ENCODE measurements at places on chromosomes 12 and 14.

GRCh38 chr14:95964901-95965300 is 74.3 kb upstream of the C14orf132 start:
- DNase-seq, result no peak

DNA sequence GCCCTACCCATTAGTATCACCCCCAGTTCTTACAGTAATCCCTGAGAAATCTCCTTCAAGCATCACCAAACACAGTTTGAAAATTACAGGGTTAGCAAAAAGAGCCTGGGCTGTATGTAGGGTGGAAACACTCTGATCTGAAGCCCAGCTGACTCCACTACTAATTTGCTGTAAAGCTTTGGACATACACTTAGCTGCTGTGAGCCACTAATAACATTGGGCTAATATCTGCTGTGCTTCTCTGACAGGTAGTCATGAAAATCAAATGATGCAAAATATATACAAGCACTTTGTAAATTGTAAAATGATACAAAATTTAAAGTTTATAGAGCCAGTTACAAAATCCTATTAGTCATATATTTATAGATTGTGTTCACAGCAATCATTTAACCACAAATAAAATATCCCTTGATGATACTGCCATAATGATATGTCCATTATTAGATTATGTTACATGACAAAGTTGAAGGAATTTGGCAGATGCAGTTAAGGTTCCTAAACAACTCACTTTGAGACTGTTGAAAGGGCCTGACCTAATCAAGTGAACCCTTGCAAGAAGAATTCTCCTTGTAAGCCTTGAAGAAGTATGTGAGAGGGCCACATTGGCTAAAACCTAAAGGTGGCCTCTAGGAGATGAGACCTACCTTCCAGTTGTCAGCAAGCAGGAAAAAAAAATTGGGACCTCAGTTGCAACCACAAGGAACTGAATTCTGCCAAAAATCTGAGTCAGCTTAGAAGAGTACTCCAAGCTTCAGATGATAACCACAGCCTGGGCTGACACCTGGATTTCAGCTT is 19.0 kb downstream of the TWF1 start:
- DNase-seq, result no peak

- DNase-seq, result peak; percentile 22
Measured at GRCh38 chr12:62910549-62911169, 24.3 kb downstream of the PPM1H start.

DNA sequence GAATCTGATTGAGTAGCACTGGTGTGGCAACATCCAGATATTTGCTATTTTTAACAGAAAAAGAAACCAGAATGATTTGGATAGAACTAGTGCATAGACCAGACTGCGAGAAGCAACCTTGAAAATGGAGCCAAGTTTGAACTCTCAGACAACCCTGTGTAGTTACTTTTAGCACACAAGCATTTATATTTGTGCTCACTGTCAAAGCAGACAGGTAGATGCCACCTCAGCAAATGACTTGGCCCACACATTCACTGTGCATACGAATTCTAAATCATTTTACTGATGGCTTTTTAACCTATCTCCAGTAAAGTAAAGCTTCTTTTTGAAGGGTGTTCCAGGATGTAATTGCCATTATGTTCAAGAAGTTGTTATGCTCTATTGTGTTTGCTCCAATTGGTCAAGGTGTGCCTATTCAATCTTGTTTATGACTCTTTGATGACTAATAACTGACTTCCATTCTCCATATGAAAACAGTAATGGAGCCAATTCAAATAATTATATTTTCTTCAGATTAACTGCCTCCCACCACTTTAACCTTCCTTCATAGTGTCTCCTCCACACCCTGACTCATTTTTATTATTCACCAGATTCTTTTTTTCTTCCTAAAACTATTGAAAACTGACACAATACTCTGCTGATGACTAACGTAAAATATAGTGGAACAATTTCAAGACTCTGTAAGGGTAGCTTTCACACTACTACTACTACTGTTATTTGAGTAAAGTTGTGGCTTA is 138.5 kb downstream of the CCER1 start:
- peak; percentile 54 for DNase-seq

GRCh38 chr14:68696721-68697495 is 96.0 kb downstream of the ZFP36L1 start:
- no peak for DNase-seq

DNA sequence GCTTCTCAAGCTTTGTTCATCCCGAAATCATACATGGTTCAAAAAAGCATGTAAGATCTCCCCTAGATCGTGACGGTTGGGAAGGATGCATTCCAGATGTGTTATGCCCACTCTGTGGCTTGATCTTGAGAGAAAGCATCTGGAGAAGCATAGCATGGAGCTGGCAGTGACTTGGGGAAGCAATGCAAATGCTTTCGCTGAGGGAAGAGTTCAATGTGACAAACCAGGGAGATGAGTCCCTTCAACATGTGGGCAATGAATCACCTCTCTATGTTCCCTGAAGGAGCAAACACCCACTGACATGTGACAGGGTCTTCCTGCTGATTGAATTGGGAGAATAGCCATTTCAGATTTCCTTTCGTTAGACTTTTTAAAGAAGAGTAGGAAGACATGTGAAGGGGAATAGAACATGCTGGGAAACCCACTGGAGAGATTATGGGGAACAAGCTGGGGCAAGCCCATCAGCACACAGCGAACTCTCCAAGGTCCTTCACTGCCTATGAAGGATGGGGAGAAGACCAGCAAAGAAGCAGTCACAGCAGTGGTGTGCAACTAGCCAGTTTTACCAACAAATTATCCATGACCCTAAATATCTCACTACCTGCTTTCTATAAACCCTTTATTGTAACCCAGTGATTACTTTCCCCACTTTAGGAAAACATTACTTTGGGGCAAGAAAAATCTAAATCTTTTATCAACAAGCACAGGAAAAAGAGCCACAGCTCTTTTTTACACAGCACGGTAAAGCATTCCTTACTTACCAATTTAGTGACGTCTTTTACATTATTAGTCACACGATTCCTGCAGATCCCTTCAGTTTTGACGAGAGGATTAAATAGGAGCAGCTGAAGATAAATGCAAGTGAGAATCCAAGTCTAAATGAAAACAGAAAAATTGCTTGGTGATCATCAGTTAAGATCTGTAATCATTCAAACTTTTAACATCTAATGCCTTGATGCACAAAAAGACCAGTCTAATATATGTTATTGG is 35.0 kb downstream of the KITLG start:
- DNase-seq, result no peak

DNA sequence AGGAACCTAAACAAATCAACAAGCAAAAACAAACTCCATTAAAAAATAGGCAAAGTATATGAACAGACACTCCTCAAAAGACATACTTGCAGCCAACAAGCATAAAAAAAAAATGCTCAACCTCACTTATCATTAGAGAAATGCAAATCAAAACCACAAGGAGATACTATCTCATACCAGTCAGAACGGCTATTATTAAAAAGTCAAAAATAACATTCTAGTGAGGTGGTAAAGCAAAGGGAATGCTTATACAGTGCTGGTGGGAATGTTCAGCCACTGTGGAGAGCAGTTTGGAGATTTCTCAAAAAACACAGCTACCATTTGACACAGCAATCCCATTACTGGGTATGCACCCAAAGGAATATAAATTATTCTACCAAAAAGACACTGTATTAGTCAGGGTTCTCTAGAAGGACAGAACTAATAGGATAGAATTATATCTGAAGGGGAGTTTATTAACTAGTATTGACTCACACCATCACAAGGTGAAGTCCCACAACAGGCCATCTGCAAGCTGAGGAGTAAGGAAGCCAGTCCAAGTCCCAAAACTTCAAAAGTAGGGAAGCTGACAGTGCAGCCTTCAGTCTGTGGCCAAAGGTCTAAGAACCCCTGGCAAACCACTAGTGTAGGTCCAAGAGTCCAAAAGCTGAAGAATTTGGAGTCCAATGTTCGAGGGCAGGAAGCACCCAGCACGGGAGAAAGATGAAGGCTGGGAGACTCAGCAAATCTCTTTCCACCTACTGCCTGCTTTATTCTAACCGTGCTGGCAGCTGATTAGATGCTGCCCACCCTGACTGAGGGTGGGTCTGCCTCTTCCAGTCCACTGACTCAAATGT is 101.6 kb upstream of the KRAS start:
- no peak for DNase-seq

DNA sequence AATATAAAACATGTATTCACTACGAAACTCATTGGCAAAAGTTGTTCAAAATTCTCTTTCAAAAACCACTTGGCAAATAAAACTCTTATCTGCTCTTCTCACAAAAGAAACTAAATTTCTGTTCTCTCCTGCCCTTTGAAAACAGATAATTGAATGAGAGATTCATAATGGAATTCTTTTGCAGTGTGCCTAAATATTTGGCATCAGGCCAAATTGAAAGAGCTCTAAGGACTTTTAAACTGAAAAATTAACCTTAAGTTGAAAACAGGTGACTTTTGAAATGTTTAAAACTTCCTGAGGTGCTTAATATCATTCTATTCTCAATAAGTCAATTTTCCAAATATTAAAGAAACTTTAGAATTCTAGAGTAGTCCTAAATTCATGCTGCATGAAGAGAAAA is 136.4 kb downstream of the FSCB start:
- no peak for DNase-seq

- DNase-seq, result no peak
Measured at GRCh38 chr14:102779574-102780315, 2.5 kb downstream of the TRAF3 start.

DNA sequence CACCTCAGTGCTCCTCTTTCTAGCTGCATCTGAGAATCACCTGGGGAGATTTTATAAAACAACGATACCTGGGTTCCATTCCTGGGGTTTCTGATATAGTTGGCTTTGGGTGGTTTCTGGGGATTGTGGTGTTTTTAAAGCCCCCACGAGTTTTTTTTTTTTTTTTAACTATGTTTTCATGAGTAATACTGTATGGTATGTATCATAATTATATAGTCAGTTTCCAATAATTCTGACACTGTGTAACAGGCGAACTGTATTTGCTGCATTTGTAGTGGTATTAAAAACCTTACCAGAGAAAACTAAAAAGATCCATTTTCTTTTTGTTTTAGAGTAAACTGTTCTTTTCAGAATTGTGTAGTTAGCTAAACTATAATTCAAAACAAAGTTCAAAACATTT is 84.9 kb downstream of the SRGAP1 start:
- DNase-seq, result no peak

- no peak for DNase-seq
Measured at GRCh38 chr14:101318271-101318670, 243.0 kb upstream of the DIO3 start.
